ENCODE measurements at places on chromosomes 11 and 22. TPM values are rescaled to one million over a fixed set of nuclear protein-coding genes. Genes with fewer than 3 reads are reported as not detected.

The C11orf91 gene
- total RNA-seq: not detected

The HNRNPUL2 gene
- 14.4 TPM for total RNA-seq

- peaks cover 5% of the 10 kb centered on the region for H3K4me1 ChIP-seq
- no peak overlapping the region for H3K27ac ChIP-seq
- DNase-seq: no peak
- H3K27me3 ChIP-seq: no peaks in the 10 kb centered on the region
- no peak overlapping the region for H3K4me3 ChIP-seq
Observed at GRCh38 chr11:77776455-77776854, 44.1 kb downstream of the RSF1 start.

The MS4A15 gene
- total RNA-seq: not detected

DNA sequence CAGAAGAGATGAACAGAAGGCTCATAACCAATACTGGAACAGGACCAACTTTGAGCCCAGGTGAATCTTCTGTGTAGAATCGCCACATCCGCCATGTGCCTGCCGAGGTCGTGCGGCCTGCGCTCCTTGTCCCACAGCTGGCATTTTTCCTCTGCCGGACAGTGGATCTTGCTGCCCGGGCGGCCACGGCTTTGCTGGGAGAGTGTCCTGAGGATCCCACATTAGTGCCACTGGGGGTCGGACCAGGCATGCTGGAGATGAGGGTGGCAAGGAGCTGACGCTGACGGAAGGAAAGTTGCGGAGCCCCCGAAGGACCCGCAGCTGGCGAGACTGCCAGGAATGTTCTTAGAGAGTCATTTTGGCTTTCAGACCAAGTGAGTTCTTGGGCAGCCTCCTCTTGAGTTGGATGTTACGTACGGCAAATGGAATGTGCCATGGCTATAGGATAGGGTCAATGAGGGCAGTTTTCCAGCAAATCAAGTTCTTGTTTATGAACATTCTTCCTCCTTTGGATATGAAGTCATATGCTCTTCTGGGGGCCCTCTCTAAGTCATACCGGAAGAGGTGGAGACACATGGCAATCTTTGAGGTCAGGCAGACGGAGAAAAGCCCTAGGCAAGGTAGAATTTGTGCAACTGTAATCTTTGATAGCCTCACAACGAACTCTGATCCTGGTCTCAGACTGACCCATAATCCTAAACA lies 57.4 kb upstream of the NUP160 start:
- no peaks in the 10 kb centered on the region for H3K4me1 ChIP-seq
- DNase-seq: no peak
- H3K27ac ChIP-seq: no peak overlapping the region
- no peak overlapping the region for H3K4me3 ChIP-seq

The CARD18 gene
- 1.2 TPM for total RNA-seq

DNA sequence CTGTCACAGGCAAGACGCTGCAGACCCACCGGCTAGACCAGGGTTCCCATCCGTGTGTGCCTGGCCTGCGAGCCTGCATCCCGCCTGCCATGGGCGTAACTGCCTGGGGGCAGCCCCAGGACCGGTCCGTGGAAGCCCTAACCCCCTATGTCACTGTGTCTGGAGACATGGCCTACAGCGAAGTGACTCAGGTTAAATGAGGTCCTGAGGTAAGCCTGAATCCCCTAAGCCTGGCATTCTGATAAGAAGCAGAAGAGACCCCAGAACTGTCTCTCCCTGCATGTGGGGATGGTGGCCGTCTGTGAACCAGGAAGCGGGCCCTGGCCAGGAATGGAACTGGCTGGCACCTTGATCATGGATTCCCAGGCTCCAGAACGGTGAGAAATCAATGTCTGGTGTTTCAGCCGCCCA lies 570.1 kb downstream of the BRD1 start:
- H3K4me3 ChIP-seq: no peak overlapping the region
- no peak overlapping the region for H3K27ac ChIP-seq
- no peaks in the 10 kb centered on the region for H3K36me3 ChIP-seq

The BAIAP2L2 gene
- total RNA-seq: 2.3 TPM

DNA sequence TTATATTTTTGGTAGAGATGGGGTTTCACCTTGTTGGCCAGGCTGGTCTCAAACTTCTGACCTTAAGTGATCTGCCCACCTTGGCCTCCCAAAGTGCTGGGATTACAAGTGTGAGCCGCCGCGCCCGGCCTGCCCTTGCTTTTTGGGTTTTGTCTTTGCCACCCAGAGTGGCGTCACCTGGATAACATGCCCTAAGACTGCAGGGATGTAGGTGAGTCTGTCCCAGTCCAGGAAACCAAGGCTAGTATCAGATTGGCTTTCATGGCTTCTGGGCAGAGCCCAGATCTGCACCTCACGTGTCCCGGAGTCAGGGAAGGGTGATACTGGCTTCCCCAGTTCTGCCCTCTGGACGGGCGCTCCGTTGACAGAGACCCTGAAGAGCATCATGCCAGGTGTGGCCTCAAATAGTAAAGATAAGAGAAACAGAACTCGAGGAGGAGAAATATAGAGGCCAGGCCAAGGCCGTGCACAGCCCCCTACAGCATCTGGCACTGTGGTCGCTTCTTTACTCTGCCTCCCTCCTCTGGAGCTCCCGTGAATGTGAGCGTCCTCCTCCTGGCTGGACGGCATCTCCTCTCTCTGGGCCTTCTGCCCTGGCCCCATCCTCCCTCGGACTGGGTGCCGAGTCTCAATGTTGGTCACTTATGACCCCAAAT lies 7.8 kb upstream of the APOBEC3B start:
- no peaks in the 10 kb centered on the region for H3K4me1 ChIP-seq
- H3K36me3 ChIP-seq: no peaks in the 10 kb centered on the region
- H3K27me3 ChIP-seq: no peaks in the 10 kb centered on the region
- H3K27ac ChIP-seq: no peak overlapping the region
- no peak for DNase-seq

- no peak overlapping the region for H3K4me3 ChIP-seq
- H3K4me1 ChIP-seq: peaks cover 24% of the 10 kb centered on the region
- H3K27ac ChIP-seq: no peak overlapping the region
- H3K36me3 ChIP-seq: no peaks in the 10 kb centered on the region
Observed at GRCh38 chr11:100739666-100740065, 52.6 kb downstream of the ARHGAP42 start.

DNA sequence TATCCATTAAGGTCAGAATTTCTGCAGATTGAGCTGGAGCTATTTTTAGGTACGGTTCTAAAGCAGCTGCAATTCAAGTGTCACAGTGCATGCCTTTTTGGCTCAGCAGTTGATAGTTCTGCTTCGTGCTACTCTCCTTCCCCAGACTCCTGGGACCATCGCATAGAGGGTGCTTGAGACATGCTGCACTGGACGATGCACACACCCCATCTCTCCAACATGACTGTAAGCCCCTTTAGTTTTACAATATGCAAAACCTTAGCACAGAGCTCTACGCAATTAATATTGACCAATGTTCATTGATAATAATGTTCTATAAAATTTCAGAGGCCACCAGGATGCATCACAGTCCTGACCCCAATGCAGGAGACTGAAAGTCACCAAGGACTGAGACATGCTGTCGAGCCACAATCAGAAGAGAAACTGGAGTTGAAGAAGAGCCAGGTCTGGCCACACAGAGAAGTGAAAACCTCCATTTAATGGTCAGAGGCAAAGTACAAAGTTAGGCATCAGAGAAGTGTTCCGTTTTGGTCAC lies 120.9 kb upstream of the ZC3H12C start:
- H3K27me3 ChIP-seq: no peaks in the 10 kb centered on the region
- DNase-seq: no peak
- H3K4me3 ChIP-seq: no peak overlapping the region
- H3K4me1 ChIP-seq: no peaks in the 10 kb centered on the region

The TRPC6 gene
- total RNA-seq: 1.2 TPM

GRCh38 chr11:108117746-108118371 lies 3.5 kb upstream of the ACAT1 start:
- H3K36me3 ChIP-seq: no peaks in the 10 kb centered on the region
- peaks cover 11% of the 10 kb centered on the region for H3K4me1 ChIP-seq
- no peaks in the 10 kb centered on the region for H3K27me3 ChIP-seq
- H3K27ac ChIP-seq: no peak overlapping the region

The ACRV1 gene
- total RNA-seq: not detected

The TSPAN32 gene
- total RNA-seq: not detected

GRCh38 chr22:43008921-43009320 lies 6.0 kb downstream of the PACSIN2 start:
- no peak for DNase-seq
- H3K36me3 ChIP-seq: no peaks in the 10 kb centered on the region
- H3K27ac ChIP-seq: peak overlapping the region; percentile 2
- H3K4me1 ChIP-seq: peaks cover 82% of the 10 kb centered on the region

DNA sequence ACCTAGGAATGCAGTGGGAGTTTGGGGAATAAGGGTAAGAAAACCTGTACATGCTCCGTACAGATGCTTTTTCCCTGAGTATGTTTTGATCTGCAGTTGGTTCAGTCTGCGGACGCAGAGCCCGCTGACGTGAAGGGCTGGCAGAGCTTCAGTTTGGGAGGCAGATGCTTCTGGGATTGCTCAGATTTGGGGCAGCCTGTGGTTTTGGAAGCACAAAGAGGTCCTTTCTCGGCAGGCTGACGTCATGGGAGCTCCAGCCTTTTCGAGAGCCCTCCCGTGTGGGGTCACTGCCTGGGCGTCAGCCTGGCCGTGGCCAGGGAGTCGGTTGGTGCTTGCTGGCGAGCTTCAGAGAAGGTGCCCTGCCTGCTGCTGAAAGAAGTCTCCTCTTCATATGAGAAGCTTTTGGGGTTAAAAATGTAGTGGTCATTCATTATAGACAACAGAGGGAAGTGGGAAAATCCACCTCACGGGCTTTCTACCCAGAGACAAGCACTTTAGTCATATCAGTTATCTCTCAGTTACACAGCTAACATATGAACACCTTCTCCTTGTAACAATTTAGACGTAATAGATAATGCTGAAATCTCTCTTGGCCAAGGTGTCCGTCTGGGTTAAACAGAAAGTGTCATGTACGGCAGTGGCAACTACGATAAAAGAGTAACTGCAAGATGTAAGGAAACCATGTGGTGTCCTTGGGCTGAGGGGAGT lies 26.8 kb downstream of the TPCN2 start:
- H3K4me3 ChIP-seq: no peak overlapping the region
- peak overlapping the region; percentile 75 for H3K27ac ChIP-seq
- no peak for DNase-seq
- peaks cover 87% of the 10 kb centered on the region for H3K36me3 ChIP-seq
- H3K27me3 ChIP-seq: no peaks in the 10 kb centered on the region

All from esophagus squamous epithelium (tissue), 5 donors.